Kidney tubule cell (primary cell): ENCODE measurements at places on chromosomes 13 and 19.

GRCh38 chr13:74778946-74779345 lies 644.7 kb upstream of the KLF12 start:
- no peak for DNase-seq

DNA sequence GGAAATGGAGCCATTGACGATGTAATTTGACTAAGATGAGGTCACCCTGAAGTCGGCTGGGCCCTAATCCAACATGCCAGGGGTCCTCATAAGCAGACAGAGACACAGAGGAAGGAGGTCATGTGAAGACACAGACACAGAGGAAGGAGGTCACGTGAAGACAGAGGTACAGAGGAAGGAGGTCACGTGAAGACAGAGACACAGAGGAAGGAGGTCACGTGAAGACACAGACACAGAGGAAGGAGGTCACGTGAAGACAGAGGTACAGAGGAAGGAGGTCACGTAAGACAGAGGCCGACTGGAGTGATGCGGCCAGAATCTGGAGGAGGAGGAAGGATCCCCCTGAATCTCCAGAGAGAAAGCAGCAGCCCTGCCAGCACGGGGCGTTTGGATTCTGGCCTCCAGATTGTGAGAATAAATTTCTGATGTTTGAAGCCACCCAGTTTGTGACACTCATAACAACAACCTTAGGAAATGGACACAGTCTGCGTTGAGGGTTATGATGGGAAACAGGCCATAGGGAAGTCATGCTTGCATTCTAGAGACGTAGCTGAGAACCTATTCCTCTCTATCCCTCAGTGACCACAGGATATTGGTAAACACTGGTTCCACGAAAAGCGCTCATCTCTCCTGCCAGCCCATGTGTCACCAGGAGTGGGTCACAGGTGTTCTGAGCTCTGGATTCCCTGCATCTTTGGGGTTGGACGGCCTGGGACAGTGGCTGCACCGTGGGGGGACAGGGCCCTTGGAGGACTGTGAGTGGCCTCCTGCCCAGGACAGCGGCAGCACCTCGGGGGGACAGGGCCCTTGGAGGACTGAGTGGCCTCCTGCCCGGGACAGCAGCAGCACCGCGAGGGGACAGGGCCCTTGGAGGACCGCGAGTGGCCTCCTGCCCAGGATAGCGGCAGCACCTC lies 108.5 kb downstream of the SOX1 start:
- no peak for DNase-seq

GRCh38 chr13:92966341-92966740 lies 260.3 kb upstream of the GPC6 start:
- DNase-seq, result no peak

DNA sequence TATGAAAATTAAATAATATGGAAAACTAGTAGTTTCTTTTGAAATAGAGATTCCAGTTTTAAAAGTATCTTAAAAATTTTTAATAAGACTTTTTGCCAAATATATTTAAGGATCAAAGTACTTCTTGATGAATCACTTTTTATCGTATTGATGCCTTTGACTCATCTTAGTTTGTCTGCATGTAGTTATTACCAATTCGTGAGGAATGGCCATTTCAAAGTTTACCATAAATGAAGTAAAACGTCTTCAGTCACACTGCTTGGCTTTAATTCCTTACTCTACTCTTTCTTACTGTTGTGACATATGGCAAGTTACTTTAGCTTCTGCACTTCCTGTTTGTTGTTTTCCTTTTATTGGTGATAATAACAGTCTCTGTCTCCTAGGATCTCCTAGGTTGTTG lies 38.3 kb downstream of the NDFIP2 start:
- DNase-seq, result no peak

DNA sequence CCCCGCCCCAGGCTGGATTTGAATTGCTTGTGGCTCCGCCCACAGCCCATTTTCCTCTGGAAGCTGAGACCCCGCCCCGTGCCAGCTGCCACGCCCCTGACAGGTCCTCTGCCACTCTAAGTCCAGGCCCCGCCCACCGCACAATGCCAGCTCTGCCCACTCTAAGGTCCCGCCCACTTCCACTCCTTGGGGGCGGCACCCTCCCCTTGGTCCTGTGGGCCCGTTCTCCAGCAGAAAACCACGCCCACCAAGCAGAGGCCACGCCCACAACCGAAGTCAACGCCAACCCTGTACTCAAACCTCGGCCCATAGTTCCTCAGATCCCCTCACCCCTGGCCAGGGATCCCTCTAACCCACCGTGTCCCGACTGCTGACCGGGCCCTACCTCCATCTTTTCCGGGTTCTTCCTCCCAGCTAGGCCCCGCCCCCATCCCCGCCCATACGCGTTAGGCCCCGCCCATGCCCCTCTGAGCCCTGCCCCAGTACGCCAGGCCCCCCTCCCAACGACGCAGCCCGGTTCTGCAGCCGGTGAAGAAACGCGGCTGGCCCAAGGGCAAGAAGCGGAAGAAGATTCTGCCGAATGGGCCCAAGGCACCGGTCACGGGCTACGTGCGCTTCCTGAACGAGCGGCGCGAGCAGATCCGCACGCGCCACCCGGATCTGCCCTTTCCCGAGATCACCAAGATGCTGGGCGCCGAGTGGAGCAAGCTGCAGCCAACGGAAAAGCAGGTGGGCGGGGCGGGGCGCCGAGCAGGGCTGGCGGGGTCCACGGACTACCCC lies 1.3 kb downstream of the HMG20B start:
- DNase-seq, result peak; percentile 96

- DNase-seq, result no peak
Measured at GRCh38 chr19:12137221-12137940, 2.8 kb downstream of the ZNF20 start.
